ENCODE measurements at places on chromosomes 5 and 9. TPM values are rescaled to one million over a fixed set of nuclear protein-coding genes. Genes with fewer than 3 reads are reported as not detected.

Gene ARID3C
- total RNA-seq, result 0.82 TPM

Gene AOPEP
- 23.2 TPM for total RNA-seq

Gene CSNK1A1
- total RNA-seq, result 353 TPM

Gene ZMYND19
- total RNA-seq, result 19.6 TPM

Gene TGFBI
- 4.9 TPM for total RNA-seq
